ENCODE measurements at places on chromosomes 5 and 9.

- H3K4me3 ChIP-seq = no peak overlapping the region
- H3K36me3 ChIP-seq = peaks cover 7% of the 10 kb centered on the region
- no peaks in the 10 kb centered on the region for H3K27me3 ChIP-seq
- H3K4me1 ChIP-seq = peaks cover 29% of the 10 kb centered on the region
Observed at GRCh38 chr9:116596646-116597045, 90.5 kb upstream of the TRIM32 start.

GRCh38 chr5:646396-647201 lies 34.5 kb downstream of the CEP72 start:
- H3K27ac ChIP-seq = no peak overlapping the region
- peaks cover 3% of the 10 kb centered on the region for H3K27me3 ChIP-seq
- H3K4me1 ChIP-seq = no peaks in the 10 kb centered on the region
- peaks cover 16% of the 10 kb centered on the region for H3K36me3 ChIP-seq

- H3K4me1 ChIP-seq = peaks cover 21% of the 10 kb centered on the region
- peaks cover 1% of the 10 kb centered on the region for H3K27me3 ChIP-seq
- H3K4me3 ChIP-seq = no peak overlapping the region
- no peaks in the 10 kb centered on the region for H3K36me3 ChIP-seq
Observed at GRCh38 chr5:127076315-127077129, 3.2 kb upstream of the C5orf63 start.

GRCh38 chr9:105385381-105385985 lies 62.4 kb upstream of the FSD1L start:
- H3K27me3 ChIP-seq = no peaks in the 10 kb centered on the region
- no peaks in the 10 kb centered on the region for H3K4me1 ChIP-seq
- peak overlapping the region; percentile 27 for H3K4me3 ChIP-seq
- H3K27ac ChIP-seq = no peak overlapping the region

DNA sequence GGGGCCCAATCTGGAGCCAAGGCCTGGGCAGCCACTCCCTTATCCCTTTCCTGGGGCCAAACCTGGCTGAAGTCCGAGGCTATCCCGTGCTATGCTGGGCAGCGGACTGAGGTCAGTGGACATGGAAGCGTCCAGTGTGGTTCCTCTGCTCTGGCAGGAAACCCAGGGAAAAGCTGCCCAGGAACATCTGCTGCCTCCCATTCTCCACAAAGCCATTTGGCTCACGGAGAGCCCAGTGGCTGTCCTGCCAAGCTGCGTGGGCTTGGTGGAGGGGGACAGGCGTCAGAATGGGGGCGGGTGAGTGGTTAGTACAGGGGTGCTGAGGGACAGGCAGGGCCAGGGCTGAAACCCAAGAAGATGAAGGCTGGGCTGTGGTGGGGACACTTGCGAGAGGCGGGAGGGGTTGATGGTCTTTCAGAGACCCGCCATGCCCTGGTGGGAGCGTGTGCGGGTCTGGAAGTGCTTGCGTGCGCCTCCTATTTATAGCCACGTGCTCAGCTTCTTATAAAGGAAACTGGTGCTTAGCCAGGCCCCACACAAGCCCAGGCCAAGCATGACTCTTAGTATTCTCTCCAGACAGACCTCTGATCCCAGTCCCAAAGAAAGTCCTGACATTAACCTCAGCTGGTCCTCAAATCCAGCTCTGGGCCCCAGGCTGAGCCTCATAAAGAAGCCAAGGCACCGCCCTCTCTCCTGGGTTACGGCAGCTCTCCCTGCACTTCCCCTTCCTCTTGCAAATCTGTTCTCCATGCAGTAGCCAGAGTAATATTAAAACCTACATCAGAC lies 9.4 kb upstream of the SLC6A7 start:
- peaks cover 23% of the 10 kb centered on the region for H3K4me1 ChIP-seq
- no peak overlapping the region for H3K4me3 ChIP-seq
- no peak for DNase-seq
- no peak overlapping the region for H3K27ac ChIP-seq

- H3K4me3 ChIP-seq = no peak overlapping the region
- H3K4me1 ChIP-seq = peaks cover 20% of the 10 kb centered on the region
- DNase-seq = no peak
- peaks cover 3% of the 10 kb centered on the region for H3K36me3 ChIP-seq
Observed at GRCh38 chr9:122223435-122223834, 5.3 kb downstream of the LHX6 start.

- peak overlapping the region; percentile 68 for H3K4me3 ChIP-seq
- DNase-seq = peak; percentile 92
Observed at GRCh38 chr5:111680737-111681413, 76.1 kb downstream of the NREP start.

- H3K27ac ChIP-seq = peak overlapping the region; percentile 64
- peaks cover 26% of the 10 kb centered on the region for H3K4me1 ChIP-seq
- no peak overlapping the region for H3K4me3 ChIP-seq
- peak; percentile 50 for DNase-seq
Observed at GRCh38 chr5:73066466-73066865, 53.9 kb upstream of the TMEM171 start.

GRCh38 chr9:37085233-37085632 lies 35.1 kb upstream of the ZCCHC7 start:
- no peak overlapping the region for H3K4me3 ChIP-seq
- H3K4me1 ChIP-seq = peaks cover 40% of the 10 kb centered on the region
- peaks cover 14% of the 10 kb centered on the region for H3K36me3 ChIP-seq
- no peak for DNase-seq
- no peak overlapping the region for H3K27ac ChIP-seq
- peaks cover 2% of the 10 kb centered on the region for H3K27me3 ChIP-seq

DNA sequence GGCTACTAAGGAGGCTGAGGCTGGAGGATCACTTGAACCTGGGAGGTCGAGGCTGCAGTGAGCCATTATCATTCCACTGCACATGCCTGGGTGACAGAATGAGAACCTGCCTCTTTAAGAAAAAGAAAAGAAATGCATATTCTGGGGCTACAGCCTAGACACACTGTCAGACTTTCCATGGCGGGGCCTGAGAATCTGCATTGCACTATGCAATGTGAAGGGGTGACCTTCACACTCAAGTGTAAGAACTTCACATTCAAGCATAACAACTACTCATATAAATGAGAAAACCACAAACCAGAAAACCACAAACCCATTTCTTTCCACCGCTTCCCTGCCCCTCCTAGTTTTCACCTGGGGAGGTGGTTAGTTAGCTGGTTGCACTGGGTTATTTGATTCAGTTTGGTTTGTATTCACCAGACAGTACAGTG lies 18.0 kb upstream of the FBP2 start:
- no peaks in the 10 kb centered on the region for H3K4me1 ChIP-seq
- no peak overlapping the region for H3K27ac ChIP-seq
- H3K27me3 ChIP-seq = peaks cover 32% of the 10 kb centered on the region
- no peak for DNase-seq

DNA sequence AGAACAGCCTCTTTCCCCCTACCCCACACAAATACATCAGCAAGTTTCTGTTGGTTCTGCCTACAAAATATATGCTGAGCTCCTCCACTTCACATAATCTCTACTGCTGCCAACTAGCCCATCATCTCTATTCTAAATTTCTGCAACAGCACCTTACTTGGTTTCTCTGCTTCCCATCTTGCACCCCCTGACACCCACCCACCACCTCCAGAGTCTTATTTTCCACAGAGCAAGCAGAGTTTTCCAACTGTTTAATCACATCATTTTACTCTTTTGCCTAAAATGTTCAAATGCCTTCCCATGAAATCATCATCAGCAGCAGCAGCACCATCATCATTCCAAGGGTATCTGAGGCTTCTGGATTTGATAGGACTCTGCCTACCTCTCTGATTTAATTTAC lies 295.7 kb downstream of the CTNND2 start:
- peaks cover 10% of the 10 kb centered on the region for H3K36me3 ChIP-seq
- no peaks in the 10 kb centered on the region for H3K4me1 ChIP-seq
- no peak for DNase-seq
- no peak overlapping the region for H3K4me3 ChIP-seq
- no peak overlapping the region for H3K27ac ChIP-seq
- H3K27me3 ChIP-seq = no peaks in the 10 kb centered on the region

GRCh38 chr5:81924442-81924841 lies 47.4 kb upstream of the ATG10 start:
- H3K4me3 ChIP-seq = no peak overlapping the region
- H3K27me3 ChIP-seq = peaks cover 6% of the 10 kb centered on the region
- H3K4me1 ChIP-seq = no peaks in the 10 kb centered on the region
- H3K36me3 ChIP-seq = no peaks in the 10 kb centered on the region
- no peak overlapping the region for H3K27ac ChIP-seq

DNA sequence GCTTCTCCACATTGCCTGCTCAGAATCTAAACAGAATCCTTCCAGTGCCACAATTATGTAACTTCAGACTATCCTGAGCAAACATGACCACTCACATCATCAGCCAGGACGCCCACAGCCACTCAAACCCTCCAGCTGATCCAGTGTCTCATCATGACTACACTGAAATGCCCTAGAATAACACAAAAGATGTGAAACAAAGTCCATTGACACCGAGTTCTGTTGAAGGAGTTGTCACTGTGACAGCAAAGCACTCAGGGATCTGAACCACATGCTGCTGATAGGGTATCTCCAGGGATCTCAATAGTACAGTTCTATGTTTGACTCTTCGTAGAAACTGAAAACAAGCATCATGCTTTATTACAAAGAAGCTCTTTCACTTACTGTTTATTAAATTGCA lies 150.2 kb downstream of the GABBR2 start:
- H3K4me3 ChIP-seq = no peak overlapping the region
- H3K4me1 ChIP-seq = peaks cover 10% of the 10 kb centered on the region

DNA sequence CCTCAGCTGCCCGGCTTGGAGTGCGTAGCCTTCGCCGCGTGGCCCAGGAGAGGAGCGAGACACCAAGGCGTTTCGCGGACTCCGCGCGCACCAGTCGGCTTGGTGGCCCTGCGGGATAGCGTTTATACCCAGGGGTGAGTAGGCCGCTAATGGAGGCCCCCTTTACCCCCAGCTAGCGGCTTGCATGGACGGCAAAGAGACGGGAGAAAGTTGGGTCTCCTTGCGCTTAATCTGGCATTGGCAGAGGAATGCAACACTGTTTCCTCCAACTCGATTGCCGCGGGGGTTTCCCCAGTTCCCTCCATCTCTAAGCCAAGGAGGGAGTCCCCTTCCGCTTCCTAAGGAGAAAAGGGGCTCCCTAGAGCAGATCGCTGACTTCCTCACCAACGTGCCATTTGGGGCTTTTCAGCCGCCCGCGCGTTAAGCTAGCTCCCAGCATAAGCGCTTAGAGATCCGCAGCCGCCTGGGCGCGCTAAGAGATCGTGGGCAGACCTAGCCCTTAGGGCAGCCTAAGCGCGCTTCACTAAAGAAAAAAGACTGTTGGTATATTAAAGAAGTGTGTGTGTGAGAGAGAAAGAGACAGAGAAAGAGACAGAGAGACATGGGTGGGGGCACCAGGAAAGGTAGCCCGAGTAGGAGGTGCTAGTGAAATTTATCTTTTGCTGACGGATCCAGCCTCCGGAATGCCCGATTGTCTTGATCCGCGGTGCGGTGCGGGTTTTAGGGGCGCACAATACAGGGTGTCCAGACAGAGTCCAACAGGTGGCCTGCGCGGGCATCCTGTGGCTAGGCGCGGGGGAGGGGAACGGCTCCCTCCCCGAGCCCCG lies 597.9 kb upstream of the SGCD start:
- no peak for DNase-seq
- H3K4me1 ChIP-seq = no peaks in the 10 kb centered on the region
- H3K4me3 ChIP-seq = no peak overlapping the region
- H3K27me3 ChIP-seq = peaks cover 2% of the 10 kb centered on the region

DNA sequence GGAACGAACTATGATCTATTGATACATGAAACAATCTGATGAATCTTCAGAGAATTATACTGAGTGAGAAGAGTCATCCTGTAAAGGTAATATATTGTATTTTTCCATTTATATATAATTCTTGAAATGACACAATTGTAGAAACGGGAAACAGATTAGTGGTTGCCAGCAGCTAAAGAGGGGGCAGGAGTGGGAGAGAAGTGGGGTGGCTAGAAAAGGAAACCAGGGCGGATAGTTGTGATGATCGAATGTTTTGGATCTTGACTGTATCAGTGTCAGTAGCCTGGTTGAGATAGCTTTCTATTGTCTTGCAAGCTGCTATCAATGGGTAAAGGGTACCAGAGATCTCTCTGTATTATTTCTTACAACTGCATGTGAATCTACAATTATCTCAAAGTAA lies 17.7 kb upstream of the RAPGEF1 start:
- H3K4me3 ChIP-seq = no peak overlapping the region
- H3K36me3 ChIP-seq = no peaks in the 10 kb centered on the region
- peaks cover 12% of the 10 kb centered on the region for H3K4me1 ChIP-seq
- no peak overlapping the region for H3K27ac ChIP-seq
- no peak for DNase-seq

- no peak overlapping the region for H3K4me3 ChIP-seq
- peaks cover 9% of the 10 kb centered on the region for H3K27me3 ChIP-seq
- DNase-seq = no peak
- H3K4me1 ChIP-seq = peaks cover 6% of the 10 kb centered on the region
Observed at GRCh38 chr9:86846656-86847055, 100.7 kb downstream of the GAS1 start.

DNA sequence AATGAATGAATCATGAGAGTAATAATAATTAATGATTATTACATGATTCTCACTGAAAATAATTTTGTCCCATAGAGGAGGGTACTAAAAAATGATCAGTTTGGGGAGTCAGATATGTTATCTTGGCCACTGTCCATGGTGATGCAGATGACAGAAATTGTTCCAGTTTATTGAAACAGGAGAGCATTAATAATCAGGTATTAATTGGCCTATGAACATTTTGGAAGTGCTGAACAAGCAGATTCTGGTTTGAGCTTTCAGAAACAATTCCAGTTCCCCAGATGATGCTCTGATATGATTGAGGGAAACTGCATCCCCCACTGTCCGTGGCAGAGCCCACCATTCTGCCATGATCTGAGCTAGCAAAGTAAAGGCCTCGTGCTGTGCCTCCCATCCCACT lies 345.2 kb downstream of the ZSWIM6 start:
- H3K4me1 ChIP-seq = peaks cover 10% of the 10 kb centered on the region
- H3K4me3 ChIP-seq = no peak overlapping the region
- DNase-seq = no peak
- no peaks in the 10 kb centered on the region for H3K36me3 ChIP-seq

- peaks cover 1% of the 10 kb centered on the region for H3K27me3 ChIP-seq
- H3K4me1 ChIP-seq = peaks cover 14% of the 10 kb centered on the region
- H3K4me3 ChIP-seq = no peak overlapping the region
- DNase-seq = peak; percentile 31
- H3K36me3 ChIP-seq = no peaks in the 10 kb centered on the region
Observed at GRCh38 chr9:126395439-126396212, 69.0 kb downstream of the MVB12B start.

GRCh38 chr9:83583151-83584014 lies 39.6 kb upstream of the IDNK start:
- peaks cover 2% of the 10 kb centered on the region for H3K27me3 ChIP-seq
- no peak overlapping the region for H3K4me3 ChIP-seq
- 0 out of 2 replicates have a peak, but pooled peaks cover 4% of the 10 kb centered on the region for H3K36me3 ChIP-seq

All from HFFc6 (cell line).